Stimulated activated naive B cell treated with anti-CD40 and anti-IgM and Interleukin-4, amounts not matched to agents 10 μg/mL and 1 μg/mL and 100 μg/mL, for 72 hours (primary cell): ENCODE measurements at places on chromosomes 2 and 18.

DNA sequence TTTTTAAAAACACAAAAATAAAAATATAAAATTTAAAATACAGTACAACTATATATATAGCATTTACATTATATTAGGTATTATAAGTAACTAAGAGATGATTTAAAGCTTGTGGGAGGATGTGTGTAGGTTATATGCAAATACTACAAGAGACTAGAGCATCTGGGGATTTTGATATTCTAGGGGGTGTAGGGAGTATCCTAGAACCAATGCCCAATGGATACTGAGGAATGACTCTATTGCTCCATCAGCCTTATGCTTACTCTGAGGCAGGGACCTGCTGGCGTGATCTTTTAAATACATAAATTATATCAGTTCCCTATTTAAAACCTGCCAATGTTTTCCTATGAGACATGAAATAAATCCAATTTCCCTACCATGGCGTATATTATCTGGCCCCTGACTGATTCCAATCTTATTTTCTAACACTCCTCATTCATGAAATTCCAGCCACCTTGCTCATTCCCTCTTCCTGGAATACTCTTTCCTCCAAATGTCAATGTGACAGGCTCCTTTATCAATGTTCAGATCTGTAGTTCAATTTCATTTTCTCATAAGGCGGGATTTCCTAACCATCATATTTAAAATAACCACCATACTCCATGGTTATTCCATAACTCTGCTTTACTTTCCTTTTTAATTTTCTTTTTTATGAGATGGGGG lies 22.2 kb downstream of the SP3 start:
- DNase-seq: no peak

DNA sequence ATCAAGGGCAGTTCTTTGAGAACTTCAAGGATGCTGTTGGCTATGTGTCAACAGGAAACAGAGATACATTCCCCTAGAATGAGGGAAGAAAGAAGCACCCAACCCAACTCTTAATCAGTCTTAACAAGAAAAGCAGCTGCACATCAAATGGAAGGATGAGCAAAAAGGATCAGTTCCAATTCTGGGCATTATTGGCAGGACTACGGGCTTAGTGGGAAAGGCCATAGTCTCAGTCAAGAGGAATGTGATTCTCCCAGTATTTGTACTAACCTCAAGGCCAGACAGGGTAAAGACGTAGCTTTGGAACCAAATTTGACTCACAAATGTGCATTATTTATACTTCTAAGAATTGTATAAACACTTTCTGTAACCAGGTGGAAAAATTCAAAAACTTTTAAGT lies 18.2 kb downstream of the BMP10 start:
- DNase-seq: no peak

- DNase-seq: no peak
Observed at GRCh38 chr2:43482961-43483360, 112.9 kb downstream of the THADA start.

- no peak for DNase-seq
Observed at GRCh38 chr2:196163285-196163684, 8.1 kb downstream of the STK17B start.

DNA sequence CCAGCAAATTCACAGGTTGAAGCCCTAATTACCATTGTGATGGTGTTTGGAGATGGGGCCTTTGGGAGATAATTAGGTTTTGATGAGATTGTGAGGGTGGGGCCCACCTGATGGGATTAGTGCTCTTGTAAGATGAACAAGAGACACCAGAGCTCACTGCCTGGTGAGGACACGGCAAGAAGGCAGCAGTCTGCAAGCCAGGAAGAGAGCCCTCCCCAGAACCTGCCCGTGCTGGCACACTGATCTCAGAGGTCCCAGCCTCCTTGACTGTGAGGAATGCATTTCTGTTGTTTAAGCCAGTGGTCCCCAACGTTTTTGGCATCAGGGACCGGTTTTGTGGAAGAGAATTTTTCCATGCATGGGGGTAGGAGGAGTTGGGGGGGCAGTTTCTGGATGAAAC lies 240.7 kb downstream of the KLHL29 start:
- DNase-seq: no peak

GRCh38 chr2:239539776-239540100 lies 138.9 kb upstream of the HDAC4 start:
- no peak for DNase-seq

DNA sequence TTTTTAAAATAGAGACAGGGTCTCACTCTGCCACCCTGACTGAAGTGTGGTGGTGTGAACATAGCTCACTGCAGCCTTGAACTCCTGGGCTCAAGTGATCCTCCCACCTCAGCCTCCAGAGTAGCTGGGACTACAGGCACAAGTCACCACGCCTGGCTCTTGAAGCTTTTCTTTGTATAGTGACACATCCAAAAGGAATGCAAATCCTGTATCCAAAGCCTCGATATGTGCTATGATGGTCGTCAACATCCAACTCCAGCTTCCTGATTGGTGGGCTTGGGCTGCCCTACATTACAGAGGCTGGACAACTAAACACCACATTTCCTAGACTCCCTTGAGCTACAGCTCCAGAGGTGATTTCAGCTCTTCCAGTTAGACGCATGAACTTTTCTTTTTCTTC lies 101.7 kb upstream of the PGAP1 start:
- DNase-seq: no peak

- DNase-seq: no peak
Observed at GRCh38 chr2:228613133-228613850, 431.8 kb upstream of the SPHKAP start.

GRCh38 chr18:6959110-6959509 lies 158.5 kb downstream of the LAMA1 start:
- DNase-seq: no peak

- DNase-seq: no peak
Observed at GRCh38 chr18:74476140-74476539, 19.0 kb upstream of the DIPK1C start.

DNA sequence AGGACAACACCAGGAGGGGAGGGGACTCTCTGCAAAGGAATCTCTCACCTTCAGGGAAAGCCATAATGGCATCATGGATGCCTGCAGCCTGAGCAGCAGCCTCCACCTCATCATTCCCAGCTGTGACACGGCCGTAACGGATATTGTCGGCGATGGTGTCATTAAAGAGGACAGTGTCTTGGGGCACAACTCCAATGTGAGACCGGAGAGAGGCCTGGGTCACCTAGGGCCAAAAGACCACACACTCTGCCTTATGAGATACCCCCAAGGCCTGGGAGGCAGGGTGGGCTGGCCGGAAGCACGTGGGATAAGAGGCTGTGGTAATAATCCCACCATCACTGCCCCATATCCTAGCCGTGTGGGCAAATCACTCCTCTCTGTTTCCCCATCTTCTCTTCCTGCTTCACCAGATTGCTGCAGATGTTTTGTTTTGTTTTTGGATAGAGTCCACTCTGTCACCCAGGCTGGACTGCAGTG lies 4.3 kb downstream of the ZFAND2B start:
- no peak for DNase-seq

DNA sequence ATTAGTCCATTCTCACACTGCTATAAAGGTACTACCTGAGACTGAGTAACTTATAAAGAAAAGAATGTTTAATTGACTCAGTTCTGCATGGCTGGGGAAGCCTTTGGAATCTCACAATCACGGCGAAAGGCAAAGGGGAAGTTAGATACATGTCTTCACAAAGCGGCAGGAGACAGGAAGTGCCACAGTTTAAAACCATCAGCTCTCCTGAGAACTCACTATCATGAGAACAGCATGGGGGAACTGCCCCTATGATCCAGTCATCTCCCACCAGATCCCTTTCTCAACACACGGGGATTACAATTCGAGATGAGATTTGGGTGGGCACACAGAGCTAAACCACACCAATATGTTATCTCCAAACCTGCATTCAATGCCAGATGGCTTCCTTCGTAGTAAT lies 716.1 kb downstream of the DCC start:
- DNase-seq: no peak

DNA sequence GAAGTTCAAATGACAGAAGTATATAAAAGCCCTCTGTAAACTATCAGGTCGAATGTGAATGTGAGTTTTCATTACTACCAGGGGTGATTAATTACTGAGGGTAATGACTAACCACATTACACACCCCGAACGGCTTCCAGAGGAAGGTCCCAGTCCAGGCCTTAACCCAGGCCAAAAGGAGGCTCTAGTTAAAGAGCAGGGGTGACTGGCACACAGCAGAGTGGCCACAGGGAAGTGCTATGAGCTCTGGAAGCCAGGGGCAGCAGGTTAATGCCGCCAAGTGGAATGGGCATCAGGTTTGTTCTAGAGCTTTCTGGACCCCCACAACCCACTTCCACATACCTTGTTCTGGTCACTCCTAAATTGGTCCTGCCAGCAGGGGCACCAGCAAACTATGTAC lies 87.7 kb downstream of the BCL11A start:
- no peak for DNase-seq

DNA sequence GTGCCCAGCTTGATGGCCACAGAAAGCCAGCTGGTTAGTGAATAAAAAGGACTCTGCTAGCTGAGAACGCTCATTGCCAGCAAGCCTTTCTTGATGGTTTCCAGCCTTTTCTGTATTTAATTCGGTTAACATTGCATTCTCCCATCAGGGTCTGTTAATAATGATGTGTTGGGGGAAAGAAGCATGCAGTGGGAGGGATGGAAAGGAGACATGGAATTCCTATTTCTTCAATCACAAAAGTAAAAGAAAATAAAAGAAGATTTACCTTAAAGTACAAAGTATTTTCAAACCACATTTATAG lies 141.9 kb upstream of the RBBP8 start:
- DNase-seq: no peak

- DNase-seq: no peak
Observed at GRCh38 chr2:139925903-139926302, 1145.7 kb upstream of the NXPH2 start.

- no peak for DNase-seq
Observed at GRCh38 chr2:14942987-14943386, 310.5 kb downstream of the LRATD1 start.

DNA sequence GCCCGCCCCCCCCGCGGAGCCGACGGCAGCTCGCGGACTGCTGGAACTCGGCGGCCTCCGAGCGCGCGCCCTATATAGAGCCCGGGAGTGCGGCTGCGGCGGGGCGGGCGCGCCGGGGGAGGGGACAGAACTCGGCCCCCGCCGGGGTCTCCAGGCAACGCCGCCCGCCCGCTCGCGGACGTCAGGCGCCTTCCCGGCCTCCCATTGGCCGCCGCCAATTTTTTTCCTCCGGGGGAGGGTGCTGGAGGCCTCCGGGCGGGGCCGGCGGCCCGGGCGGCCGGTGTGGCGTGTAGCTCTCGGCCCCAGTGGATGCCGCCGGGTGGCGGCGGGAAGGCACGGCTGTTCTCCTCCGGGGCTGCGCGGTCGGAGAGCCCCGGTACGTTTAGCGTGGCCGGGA lies at the start of gene ZFP36L2:
ZFP36L2 (minus strand) TSS at position 49 of the 397 bp plus-strand sequence. CDS start 291 bp downstream, outside the sequence.
- peak; percentile 93 for DNase-seq

GRCh38 chr2:218709908-218710307 lies 727 bp upstream of the TTLL4 start:
- DNase-seq: no peak

DNA sequence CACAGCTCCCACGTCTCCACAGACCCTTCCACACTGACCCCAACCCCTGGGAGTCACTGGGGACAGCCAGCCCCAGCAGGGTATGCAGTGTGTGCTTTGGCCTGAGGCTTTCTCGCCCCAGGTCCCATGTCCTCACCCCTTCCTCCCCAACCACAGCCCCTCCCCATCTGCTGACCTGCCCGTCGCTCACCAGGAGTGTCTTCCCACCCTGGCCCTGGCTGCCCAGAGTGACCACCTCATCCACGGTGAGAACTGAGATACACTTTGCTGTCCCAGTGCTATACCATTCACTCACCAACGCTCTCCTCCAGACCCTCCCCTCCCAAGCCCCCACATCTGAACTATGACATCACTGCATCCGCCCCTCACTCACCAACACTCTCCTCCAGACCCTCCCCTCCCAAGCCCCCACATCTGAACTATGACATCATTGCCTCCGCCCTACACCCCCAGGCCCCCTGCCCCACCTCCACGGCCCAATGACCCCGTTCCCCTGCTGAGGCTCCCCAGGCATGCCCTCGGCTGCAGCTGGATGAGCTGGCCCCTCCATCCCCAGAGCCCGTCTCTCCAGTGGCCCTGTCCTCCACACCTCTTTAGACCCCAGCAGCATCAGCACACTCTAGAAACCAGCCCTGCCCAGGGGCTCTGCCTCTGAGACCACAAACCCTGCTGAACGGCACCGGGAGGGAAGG lies 55.2 kb downstream of the ANKMY1 start:
- DNase-seq: no peak

GRCh38 chr2:176079831-176080539 lies 3.8 kb downstream of the EVX2 start:
- DNase-seq: no peak

GRCh38 chr18:62878305-62878704 lies 163.0 kb downstream of the PHLPP1 start:
- DNase-seq: no peak

DNA sequence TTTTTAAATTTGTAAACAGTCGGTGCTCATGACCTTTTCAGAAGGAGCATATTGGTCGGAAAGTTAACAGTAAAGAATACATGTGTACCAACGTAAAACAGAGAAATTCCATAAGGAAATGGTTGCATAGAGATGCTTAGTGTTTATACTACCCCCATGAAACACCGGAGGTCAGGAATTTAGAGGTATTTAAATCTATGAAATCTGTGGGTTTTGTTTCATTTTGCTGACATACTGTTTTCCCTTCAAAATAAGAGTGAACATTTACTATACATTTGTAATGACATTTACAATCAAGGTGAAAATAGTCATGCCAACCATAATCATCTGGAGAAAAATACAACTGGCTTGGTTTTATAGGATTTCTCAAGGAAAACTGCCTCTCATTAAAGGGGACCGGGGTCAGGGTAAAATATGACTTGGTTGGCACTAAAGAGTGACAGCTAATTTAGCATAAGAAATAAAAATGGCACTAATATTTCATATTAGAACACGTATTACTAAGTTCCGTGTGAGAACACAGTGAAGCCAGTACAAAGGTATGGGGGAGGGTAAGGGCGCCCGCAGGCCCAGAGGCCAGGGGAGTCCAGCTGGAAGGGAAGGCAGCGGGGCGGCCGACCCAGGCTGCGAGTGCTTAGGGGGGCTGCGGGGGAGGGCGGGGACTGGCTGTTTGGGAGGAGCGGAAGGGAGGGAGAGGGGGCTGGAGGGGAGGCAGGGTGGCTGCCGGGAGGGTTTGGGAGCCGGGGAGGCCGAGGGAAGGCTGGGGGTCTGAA lies 1.1 kb upstream of the RNU4ATAC start:
- DNase-seq: no peak

GRCh38 chr2:150279686-150280085 lies 207.8 kb downstream of the RND3 start:
- no peak for DNase-seq

DNA sequence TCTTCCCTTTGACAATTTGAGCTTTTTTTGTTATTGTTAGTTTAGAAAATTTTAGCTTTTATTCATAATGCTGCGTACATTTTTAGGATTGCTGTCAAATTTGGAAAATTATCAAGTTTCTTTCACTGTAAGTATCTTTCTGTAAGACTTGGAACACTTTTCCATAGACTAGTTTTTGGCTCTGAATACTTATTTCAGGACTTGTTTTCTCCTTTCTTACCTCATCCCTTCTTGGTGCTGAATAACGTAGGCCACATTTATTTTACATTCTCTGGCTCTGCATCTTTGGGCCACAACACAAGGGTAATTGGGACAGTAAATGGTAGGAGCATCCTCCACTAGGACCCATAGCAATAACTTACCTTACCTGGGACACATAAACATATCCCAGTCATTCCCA lies 85.1 kb downstream of the CCDC85A start:
- no peak for DNase-seq
